WTC11 (cell line): ENCODE measurements at places on chromosomes 13 and 19.

DNA sequence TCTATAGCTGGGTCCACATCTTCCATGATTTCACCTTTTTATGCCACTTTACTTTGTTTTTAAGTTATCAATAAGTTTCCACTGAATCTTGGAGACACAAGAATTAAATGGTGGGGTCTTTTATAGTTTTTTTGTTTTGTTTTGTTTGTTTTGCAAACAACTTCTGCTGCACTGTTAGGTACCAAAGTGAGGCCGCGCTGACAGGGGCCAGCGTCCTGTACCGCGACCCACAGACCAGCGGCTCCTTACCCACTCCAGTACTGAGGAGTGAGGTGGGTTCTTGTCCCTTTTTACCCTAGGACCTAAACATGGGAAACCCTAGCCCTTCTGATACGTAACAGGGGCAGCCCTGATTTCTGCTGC is 75.8 kb upstream of the MCF2L start:
- peaks cover 40% of the 10 kb centered on the region for H3K27me3 ChIP-seq
- peak overlapping the region; percentile 86 for H3K27ac ChIP-seq
- peaks cover 44% of the 10 kb centered on the region for H3K4me1 ChIP-seq
- DNase-seq = no peak

- no peak overlapping the region for H3K4me3 ChIP-seq
- H3K27me3 ChIP-seq = no peaks in the 10 kb centered on the region
- no peak for DNase-seq
Observed at GRCh38 chr13:76971851-76972829, 19.7 kb upstream of the CLN5 start.

- H3K4me3 ChIP-seq = no peak overlapping the region
- H3K4me1 ChIP-seq = peaks cover 4% of the 10 kb centered on the region; the same call in 1 of the 2 replicates
- H3K27me3 ChIP-seq = no peaks in the 10 kb centered on the region
- DNase-seq = no peak
Observed at GRCh38 chr13:35672611-35673010, 196.1 kb upstream of the MAB21L1 start.

DNA sequence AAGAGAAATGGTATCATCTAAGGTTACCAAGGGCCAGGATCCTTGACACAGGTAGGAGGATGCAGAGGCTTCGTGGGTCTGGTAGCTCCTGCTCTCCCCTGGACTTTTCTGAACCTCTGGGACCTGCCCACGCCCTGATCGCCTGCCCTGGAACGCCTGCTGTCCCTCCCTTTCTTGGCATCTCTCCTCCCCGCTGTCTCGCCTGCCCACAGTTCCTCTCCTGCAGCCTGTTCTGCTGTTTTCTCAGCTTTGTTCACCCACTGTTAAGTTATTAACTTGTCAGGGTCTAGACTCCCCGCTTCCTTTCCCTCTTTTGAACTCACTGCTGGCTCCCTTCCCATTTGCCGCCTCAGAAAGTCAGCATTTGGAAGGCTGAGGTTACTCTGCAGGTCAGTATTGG is 19.8 kb downstream of the SERP2 start:
- H3K4me1 ChIP-seq = peaks cover 36% of the 10 kb centered on the region
- no peaks in the 10 kb centered on the region for H3K27me3 ChIP-seq
- no peaks in the 10 kb centered on the region for H3K36me3 ChIP-seq

- peak overlapping the region; percentile 77 for H3K4me3 ChIP-seq
- H3K27me3 ChIP-seq = no peaks in the 10 kb centered on the region; the same call in 1 of the 2 replicates
- H3K27ac ChIP-seq = peak overlapping the region; percentile 89
- no peak for DNase-seq
- peaks cover 4% of the 10 kb centered on the region; the same call in 1 of the 2 replicates for H3K36me3 ChIP-seq
Observed at GRCh38 chr19:13120817-13121216, 2.8 kb downstream of the NACC1 start.

- no peak overlapping the region for H3K4me3 ChIP-seq
- H3K27ac ChIP-seq = no peak overlapping the region
- DNase-seq = no peak
- H3K36me3 ChIP-seq = no peaks in the 10 kb centered on the region
- H3K4me1 ChIP-seq = no peaks in the 10 kb centered on the region
- peaks cover 7% of the 10 kb centered on the region for H3K27me3 ChIP-seq
Observed at GRCh38 chr19:14821937-14822336, 13.0 kb downstream of the OR7A5 start.
